ENCODE measurements at places on chromosomes 11 and 22.

DNA sequence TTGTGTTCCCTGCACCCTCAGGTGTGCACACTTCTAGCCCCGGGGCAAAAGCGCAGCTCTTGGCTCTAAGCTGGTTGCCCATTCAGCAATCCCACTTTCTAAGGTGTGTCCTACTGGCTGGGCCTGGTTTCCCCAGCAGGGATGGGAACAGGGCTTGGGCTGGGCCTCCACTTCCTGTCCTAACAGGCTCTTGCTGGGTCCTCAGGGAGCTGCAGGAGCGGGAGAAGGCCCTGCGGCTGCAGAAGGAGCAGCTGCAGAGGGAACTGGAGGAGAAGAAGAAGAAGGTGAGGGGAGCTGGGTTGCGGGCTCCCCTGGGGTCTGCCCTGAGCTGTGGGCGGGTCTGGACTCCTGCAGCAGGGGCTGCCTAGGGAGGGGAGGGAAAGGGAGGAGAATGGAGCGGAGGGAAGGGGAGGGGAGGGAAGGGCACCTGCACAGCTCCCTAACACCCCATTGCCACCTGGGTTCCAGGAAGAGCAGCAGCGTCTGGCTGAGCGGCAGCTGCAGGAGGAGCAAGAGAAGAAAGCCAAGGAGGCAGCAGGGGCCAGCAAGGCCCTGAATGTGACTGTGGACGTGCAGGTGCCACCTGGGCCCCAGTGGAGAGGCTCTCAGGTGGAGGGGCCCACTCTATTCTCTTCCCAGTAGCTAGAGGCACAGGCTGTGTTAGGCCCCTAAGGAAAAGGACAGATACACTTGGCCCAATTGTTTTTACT is 24.6 kb downstream of the INCENP start:
- DNase-seq: no peak

DNA sequence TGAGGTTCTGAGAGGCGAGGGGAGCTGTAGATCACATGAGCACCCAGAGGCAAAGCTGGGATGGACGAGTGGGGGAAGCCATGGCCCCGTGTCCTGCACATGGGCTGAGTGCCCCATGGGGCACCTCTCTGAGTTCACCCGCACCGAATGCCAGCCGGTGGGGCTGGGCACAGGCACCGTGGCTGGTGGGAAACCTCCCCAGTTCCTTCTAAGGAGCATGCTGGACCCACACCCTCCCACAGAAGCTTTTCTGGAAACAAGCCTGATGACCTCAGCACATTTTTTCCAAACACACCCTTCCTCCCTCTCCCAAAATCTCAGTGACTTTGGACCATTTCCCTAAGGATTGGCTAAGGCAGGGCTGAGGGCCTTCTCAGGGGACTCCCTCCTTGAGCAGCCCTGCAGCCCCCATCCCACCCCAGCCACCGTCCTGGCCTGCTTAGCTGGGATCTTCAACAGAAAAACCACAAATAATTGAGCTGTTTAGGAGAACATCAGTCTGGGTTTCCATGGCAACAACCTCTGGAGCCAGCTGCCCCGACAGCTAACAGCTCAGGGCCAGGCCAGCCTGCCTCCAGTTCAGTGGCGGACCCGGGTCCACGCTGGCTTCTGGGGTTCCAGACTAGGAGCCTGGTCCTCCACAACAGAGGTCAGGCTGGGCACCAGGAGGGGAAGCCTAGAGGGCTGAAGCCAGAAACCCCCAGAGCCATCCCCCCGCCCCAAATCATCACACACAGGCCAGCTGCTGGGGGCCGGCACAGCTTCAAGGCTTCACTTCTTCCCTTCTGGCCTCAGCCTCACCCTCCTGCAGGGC is 18.1 kb upstream of the LINC01488 start:
- DNase-seq: no peak

GRCh38 chr22:41003066-41003465 is 51.9 kb downstream of the RBX1 start:
- no peak for DNase-seq

DNA sequence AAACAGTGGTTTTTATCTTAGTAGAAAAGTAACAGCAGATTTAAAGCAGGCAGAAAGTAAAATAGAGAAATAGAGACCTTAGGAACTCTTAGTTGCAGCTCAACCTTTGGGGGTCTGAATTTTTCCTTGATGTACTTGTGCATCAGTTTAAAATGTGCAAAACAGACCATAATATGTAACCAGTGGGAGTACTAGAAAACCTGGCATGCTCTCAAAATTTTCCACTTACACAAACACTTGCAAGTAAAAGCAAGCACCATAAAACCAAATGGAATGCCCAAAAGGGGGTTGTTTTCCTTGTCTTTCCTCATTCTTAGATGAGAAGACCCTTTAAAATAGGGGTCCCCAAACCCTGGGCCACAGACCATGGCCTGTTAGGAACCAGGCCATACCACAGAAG is 12.9 kb upstream of the MRGPRE start:
- DNase-seq: no peak

DNA sequence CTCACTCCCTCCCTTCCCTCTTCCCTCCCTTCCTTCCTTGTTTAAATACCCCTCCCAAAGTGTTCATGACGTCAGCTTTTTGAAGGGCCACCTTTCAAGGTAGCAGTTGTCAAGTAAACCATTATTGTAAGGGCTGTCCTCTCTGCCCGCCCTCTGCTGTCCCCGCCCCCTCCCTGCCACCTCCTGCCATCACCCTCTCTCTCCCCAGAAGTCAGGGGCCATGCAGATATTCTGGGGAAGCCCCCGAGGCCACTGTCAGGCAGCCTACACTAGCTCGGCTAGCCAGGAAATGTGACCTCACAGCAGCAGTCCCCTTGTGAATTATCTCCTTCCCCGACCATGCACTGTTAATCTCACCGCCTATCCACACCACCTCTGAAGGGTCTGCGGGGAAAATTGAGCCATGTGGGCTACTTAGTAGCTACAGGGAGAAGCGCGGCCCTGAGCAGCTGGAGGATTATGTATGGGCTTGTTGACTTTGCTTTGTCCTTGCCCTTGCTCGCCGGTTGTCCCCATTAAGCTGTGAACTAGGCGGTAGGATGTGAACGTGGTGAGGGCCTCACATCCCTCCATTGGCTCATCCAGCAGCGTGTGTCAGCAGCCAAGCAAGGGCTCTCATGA is 42.1 kb upstream of the ATXN10 start:
- no peak for DNase-seq

GRCh38 chr22:49271831-49272230 is 555.8 kb downstream of the BRD1 start:
- no peak for DNase-seq

GRCh38 chr11:77959434-77959833 is 35.0 kb downstream of the INTS4 start:
- no peak for DNase-seq

DNA sequence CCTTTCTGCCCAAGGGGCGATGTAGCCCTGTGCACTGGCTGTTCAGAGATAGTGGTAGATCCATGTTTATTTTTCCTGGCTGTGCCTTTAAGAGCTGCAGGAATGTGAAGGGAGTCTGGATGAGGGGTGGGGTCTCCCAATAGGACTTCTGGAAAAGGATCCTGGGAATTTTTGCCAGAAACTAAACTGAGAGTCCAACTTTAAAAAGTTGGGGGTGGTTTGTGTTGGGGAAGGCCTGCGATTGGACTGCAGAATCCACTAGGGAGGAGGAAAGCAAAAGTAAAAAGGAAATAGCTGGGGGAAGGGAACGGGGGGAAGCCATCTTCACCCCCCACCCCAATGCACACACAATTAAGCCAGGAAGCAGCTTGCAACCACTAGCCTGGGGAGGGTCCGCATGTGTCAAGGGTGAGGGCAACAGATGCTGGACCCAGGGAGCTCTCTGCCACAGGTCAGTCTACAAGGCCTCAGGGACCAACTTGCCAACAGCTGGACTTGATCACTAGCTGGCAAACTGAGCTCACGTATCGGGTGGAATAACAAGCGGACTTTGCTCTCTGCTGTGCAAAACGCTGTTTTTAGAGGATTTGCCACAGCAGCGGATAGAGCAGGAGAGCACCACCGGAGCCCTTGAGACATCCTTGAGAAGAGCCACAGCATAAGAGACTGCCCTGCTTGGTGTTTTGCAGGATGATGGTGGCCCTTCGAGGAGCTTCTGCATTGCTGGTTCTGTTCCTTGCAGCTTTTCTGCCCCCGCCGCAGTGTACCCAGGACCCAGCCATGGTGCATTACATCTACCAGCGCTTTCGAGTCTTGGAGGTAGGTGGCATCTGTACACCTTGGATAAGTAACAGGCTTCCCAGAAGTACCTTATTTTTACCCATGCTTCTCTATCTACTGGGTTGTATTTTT is at the start of gene OLFML1:
OLFML1 (plus strand) TSS at position 321 of the 912 bp plus-strand sequence; CDS start at position 691, 370 bp downstream.
- no peak for DNase-seq

DNA sequence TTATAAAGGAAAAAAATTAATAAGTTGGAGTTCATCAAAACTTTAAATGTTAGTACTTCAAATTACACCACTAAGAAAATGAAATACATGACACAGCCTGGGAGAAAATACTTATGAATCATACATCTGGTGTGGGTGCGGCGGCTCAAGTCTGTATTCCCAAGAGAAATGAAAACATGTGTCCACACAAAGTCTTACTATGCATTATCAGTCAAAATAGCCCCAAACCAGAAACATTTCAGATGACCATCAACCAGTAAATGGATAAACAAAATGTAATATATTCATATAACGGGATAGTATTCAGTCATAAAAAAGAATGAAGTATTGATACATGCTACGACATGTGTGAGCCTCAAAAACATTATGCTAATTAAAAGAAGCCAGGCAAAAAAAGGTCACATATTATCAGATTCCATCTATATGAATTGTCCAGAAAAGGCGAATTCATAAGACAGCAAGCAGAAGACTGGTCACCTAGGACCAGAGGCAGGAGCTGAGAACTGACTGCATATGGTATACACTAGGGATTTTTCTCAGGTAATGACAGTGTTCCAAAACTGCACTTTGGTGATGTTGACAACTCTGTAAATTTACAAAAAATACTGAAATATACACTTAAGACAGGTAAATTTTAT is 5.3 kb upstream of the AKIP1 start:
- DNase-seq: no peak

GRCh38 chr11:113839842-113840241 is 35.5 kb downstream of the USP28 start:
- DNase-seq: no peak

GRCh38 chr11:109023036-109023435 is 358.2 kb downstream of the DDX10 start:
- DNase-seq: no peak

GRCh38 chr11:61090982-61091372 is 11.3 kb upstream of the CD5 start:
- no peak for DNase-seq

DNA sequence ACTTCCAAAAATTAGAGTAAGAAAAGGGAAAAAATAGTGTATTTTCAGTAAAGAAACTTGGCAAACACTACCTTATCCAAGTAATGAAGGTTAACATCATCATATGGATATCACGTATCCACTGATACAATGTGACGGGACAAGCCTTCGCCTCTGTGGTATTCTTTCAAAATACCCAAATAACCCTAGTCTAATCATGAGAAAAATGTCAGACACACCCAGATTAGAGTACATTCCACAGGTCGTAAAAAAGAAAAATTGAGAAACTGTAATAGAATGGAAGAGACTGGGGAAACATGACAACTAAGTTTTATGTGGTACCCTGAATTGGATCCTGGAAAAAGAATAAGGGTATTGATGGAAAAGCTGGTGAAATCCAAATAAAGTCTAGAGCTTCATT is 48.9 kb downstream of the NARS2 start:
- no peak for DNase-seq

GRCh38 chr22:25545672-25546071 is 18.8 kb upstream of the GRK3 start:
- no peak for DNase-seq

GRCh38 chr22:25057013-25057881 is 104.7 kb downstream of the KIAA1671 start:
- DNase-seq: peak; percentile 67

DNA sequence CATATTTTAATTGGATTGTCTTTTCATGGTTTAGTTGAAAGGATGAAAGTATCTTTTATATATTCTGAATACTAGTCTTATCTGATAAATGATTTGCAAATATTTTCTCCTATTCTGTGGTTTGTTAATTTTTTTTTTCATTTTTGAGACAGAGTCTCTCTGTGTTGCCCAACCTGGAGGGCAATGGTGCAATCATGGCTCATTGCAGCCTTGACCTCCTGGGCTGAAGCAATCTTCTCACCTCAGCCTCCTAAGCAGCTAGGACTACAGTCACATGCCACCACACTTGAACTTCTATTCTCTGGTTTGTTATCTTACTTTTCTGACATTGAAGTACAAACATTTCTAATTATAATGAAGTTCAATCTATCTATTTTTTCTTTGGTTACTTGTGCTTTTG is 30.0 kb upstream of the FAR1 start:
- DNase-seq: no peak

- no peak for DNase-seq
Measured at GRCh38 chr22:41401781-41402648, 20.3 kb downstream of the TEF start.

GRCh38 chr11:11640996-11641395 is 19.2 kb upstream of the GALNT18 start:
- DNase-seq: no peak

GRCh38 chr22:32327596-32328171 is 30.0 kb upstream of the RFPL3 start:
- DNase-seq: no peak

GRCh38 chr11:119671561-119672015 is 57.4 kb downstream of the NECTIN1 start:
- DNase-seq: no peak

DNA sequence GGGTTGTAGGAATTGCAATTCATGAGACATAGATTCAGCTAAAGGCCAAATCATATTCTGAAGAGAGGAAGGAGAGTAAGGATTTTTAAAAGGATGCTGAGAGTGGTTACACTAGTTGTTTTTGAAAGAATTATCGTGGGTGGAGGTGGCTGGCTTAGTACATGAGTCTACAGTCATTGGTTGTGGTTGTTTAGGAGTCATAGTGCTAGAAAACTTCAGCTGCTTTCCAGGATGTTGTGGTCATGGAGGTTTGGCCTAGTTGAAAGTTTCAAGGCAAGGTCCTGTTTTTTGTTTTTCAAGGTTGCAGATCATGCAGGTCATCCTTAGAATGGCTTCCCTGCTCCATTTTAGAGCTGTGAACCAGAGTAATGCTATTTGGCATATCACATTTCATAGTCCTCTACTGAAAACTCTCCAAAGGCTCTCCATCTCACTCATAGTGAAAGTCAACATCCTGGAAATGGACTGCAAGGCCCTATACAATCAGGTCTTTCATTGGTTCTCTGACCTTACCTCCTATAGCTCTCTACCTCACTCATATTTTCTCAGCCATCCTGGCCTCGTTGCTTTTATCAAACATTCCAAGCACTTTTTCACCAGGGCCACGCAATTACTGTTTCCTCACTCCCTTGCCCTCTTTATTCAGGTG is 26.1 kb upstream of the ZBTB44 start:
- no peak for DNase-seq

DNA sequence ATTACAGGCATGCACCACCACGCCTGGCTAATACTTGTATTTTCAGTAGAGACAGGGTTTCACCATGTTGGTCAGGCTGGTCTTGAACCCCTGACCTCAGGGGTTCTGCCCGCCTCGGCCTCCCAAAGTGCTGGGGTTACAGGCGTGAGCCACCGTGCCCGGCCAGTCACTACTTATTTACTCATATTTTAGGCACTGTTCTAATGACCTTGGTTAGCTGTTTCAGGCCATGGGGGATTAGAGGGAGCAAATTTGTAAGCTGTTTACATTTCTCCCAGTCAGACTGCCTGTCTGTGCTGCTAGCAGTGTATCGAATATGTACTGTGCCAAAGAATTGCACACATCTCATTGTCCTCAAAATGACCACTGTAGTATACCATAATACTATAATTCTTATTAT is 32.7 kb upstream of the PACSIN2 start:
- no peak for DNase-seq

- no peak for DNase-seq
Measured at GRCh38 chr11:120125024-120125423, 12.9 kb downstream of the TRIM29 start.

- no peak for DNase-seq
Measured at GRCh38 chr22:44828193-44828592, 75.8 kb downstream of the ARHGAP8 start.

All from activated CD8-positive, alpha-beta memory T cell treated with anti-CD3 and anti-CD28 coated beads for 1 hour (primary cell).